ENCODE measurements at places on chromosomes 16 and 17.

DNA sequence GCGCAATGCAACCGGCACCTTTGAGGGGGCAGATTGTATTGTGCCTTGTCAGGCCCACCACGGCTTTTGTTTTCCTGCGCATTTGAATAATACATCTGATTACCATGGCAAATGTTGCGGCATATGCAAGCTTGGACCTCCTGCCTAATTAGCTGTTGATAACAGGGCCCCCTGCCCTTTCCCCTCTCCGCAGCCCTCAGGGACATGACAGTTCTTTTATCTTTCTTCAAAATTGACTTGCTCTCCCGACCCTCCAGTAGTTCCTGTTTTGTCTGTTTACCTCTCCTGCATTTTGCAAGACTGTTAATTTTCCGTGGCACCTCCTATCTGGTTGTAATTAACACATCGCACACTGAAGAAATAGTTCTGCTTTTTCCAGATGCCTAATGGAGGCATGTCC lies 86.8 kb downstream of the RBFOX1 start:
- no peak for DNase-seq
- no peaks in the 10 kb centered on the region for H3K36me3 ChIP-seq
- H3K27ac ChIP-seq: no peak overlapping the region
- no peaks in the 10 kb centered on the region for H3K27me3 ChIP-seq
- H3K4me3 ChIP-seq: no peak overlapping the region

- H3K27ac ChIP-seq: no peak overlapping the region
- no peak overlapping the region for H3K4me3 ChIP-seq
- H3K27me3 ChIP-seq: no peaks in the 10 kb centered on the region
- no peaks in the 10 kb centered on the region for H3K4me1 ChIP-seq
- no peaks in the 10 kb centered on the region for H3K36me3 ChIP-seq
- DNase-seq: no peak
Measured at GRCh38 chr17:72004611-72005331, 116.0 kb upstream of the SOX9 start.

- H3K27ac ChIP-seq: no peak overlapping the region
- H3K27me3 ChIP-seq: no peaks in the 10 kb centered on the region
- no peak overlapping the region for H3K4me3 ChIP-seq
- DNase-seq: no peak
Measured at GRCh38 chr17:62995377-62995885, 29.4 kb downstream of the TANC2 start.

DNA sequence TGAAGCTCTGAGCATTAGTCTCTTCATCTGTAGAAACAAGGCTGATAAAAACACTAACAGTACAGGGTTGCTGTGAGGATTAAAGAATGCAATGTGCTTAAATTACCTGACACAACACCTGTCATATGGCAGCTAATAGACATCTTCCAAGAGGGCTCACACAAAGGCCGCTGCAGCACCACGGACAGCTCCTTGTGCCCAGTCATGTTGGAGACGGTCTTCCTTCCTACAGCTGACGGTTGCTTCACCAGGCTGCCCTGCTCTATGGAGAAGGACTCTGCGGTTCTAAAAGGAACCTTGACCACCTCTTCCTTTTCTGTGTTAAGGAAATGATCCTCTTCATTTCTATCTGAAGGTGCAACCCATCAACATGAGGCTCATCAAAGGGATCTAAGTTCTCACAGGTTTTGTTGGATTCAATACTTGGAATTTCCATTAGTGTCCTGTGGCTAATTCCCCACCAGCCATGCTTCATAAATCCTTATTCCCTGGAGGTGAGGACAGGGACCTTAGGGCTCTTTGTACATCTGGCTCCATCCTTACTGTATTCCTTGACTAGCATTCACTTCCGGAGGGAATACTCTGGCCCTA lies 138.9 kb upstream of the CES5A start:
- DNase-seq: peak; percentile 91
- H3K4me3 ChIP-seq: no peak overlapping the region
- no peaks in the 10 kb centered on the region for H3K36me3 ChIP-seq
- no peak overlapping the region for H3K27ac ChIP-seq

DNA sequence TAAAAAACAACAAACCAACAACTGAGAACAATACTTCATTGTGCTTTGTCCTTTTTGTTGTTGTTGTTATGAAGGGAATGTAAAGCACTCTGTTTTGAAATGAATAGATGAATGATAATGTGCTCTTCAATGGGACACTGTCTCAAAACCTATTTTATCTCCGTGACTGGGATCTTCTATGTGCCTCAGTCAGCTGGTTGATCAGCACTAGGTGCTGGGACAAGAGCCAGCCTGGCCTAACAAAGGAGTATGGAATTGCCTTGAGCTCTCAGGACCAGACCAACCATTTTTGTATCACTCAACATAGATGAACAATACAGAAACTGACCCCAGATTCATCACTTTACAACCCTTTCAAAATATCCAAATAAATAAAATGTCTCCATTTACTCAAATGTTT lies 440.2 kb downstream of the KCNJ2 start:
- H3K36me3 ChIP-seq: no peaks in the 10 kb centered on the region
- no peaks in the 10 kb centered on the region for H3K27me3 ChIP-seq
- H3K4me1 ChIP-seq: peaks cover 6% of the 10 kb centered on the region
- no peak overlapping the region for H3K4me3 ChIP-seq

- peak overlapping the region; percentile 96 for H3K4me3 ChIP-seq
- DNase-seq: no peak
- no peaks in the 10 kb centered on the region for H3K27me3 ChIP-seq
- H3K27ac ChIP-seq: peak overlapping the region; percentile 97
- no peaks in the 10 kb centered on the region for H3K36me3 ChIP-seq
- H3K4me1 ChIP-seq: peaks cover 21% of the 10 kb centered on the region
Measured at GRCh38 chr16:67842509-67843342, 606 bp downstream of the THAP11 start.

DNA sequence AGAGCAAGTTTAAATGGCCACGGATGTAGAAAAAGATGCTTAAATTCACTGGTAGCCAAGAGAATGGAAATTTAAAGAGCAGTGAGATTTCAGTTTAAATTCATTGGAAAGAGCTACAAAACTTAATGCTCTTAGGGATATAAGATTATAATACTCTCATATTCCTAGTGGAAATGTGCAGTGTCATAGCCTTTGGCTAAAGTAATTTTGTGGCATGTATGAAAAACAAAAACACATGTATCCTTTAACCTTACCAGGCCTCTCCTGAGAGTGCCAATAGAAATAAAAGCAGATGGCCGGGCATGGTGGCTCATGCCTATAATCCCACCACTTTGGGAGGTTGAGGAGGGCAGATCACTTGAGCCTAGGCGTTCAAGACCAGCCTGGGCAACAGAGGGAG lies 289.2 kb downstream of the PHKB start:
- H3K27ac ChIP-seq: no peak overlapping the region
- DNase-seq: no peak
- no peaks in the 10 kb centered on the region for H3K36me3 ChIP-seq
- H3K4me3 ChIP-seq: no peak overlapping the region

GRCh38 chr17:55023626-55024025 lies 55.1 kb downstream of the STXBP4 start:
- H3K27ac ChIP-seq: no peak overlapping the region
- H3K4me3 ChIP-seq: no peak overlapping the region
- H3K36me3 ChIP-seq: no peaks in the 10 kb centered on the region
- H3K4me1 ChIP-seq: no peaks in the 10 kb centered on the region
- no peak for DNase-seq

DNA sequence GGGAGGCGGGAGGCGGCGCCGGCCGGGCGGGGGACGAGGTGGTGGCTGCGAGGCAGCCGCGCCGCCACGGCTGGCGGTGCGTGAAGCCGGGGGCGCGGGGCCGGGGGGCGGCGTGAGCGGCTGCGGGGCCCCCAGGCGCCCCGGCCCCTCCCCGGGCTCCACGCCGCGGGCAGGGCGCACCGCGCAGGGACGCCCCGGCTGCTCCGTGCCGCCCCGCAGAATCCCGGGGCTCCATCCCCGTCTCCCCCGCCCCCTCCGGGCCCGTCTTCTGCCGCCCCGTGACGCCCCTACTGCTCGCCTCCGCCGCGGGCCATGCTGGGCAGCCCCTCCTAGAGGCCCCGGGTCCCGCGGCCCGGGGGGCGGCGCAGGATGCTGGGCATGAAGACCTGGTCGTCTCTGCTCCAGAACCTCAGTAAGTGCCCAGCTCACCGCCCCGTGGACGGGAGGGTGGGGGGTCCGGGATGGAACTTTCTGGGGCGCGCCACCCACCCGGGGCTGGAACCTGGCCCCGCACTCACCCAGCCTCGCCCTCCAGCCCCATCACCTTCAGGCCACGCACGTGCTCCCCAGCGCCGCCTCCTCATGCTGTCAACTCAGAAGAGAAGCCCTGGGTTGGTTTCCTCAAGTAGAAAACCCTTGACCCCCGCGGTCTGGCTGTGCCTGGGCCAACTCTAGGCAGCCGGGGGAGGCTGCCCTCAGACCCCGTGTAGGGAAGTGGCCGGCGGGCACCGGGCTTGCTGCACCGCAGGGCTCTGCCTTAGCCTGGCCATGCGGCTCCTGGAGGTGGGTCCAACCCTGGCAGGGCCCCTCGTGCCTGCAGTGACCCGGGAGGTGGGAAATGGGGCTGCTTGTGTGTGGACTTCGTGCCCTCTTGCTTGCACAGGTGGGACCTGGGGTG lies 150.2 kb upstream of the GSE1 start:
- peaks cover 5% of the 10 kb centered on the region for H3K27me3 ChIP-seq
- peaks cover 24% of the 10 kb centered on the region for H3K4me1 ChIP-seq
- no peaks in the 10 kb centered on the region for H3K36me3 ChIP-seq
- no peak for DNase-seq

DNA sequence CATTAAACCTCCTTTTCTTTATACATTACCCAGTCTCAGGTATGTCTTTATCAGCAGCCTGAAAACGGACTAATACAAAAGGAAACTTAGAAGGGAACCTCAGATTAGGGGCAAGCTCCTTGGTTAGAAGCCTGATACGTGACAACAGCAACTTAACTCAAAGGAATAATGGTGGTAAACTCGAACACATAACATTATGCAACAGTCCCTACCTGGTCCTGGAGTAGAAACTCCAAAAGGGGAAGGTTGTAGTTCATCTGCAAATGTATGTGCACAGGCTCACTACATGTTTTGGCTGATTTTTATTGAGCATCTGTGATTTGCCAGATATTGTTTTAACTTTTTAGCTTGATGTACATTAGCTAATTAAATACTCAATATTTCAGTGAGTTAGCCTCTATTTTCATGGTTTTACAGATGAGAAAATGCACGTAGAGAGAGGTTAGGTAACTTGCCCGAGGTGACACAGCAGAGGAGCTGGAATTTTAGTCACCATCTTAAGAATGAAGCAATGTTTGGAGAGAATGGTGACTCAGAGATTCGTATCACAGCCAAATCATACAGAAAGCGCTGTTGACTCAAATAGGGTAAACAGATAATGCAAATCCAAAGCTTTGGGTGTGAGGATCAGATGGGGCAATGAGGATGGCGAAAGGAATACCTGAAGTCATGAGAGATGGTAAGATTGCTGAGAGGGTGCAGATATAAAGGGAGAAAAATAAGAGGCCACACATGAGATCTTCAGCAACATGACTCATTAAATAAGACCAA lies 194.9 kb upstream of the RBFOX1 start:
- no peaks in the 10 kb centered on the region for H3K27me3 ChIP-seq
- no peak overlapping the region for H3K27ac ChIP-seq
- no peaks in the 10 kb centered on the region for H3K36me3 ChIP-seq
- no peak for DNase-seq
- no peaks in the 10 kb centered on the region for H3K4me1 ChIP-seq
